IPS DF 6.9 (cell line): ENCODE measurements at places on chromosomes 3 and 15.

DNA sequence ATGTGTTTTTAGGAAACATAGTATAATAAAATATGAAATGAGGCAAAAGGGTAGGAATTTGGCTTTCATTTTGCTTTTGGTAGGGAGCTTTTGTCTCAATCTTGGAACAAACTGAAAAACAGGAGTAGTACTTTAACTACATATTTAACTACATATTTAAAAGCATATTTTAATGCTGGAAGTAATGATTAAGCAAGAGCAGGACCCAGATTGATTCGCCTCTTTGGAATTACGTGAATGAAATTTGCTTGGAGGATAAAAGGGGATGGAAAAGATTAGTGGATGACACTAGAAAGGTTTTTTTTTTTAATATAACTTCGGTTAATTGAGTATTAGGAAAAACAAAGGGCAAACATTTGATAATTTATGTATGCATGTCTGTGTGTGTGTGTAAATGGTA is 11.2 kb upstream of the TMEM212 start:
- DNase-seq: no peak

DNA sequence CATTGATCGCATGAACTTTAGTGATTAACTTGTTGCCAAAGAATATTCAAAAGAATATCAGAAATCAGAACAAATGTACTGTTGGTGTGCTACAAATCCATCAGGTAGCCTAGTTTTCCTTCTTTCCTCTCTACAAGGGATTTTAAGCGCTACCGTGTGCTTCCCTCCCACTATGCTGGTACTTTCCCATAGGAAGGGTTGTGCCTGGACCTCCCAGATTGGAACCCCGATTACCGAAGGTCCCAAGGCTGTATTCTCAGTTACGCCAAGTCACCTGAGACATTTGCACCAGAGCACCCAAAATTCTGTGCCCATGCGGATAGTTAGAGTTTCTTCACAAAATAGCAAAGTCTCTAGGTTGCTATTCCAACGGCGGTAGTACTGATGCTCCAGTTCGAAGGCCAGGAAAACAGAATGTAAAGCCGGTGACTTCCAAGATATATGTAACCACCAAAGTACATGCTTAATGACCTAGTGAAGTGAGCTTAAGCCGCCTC is 23.4 kb upstream of the GATM start:
- DNase-seq: no peak

- DNase-seq: peak; percentile 45
Measured at GRCh38 chr3:32175607-32176197, 62.8 kb upstream of the CMTM8 start.

DNA sequence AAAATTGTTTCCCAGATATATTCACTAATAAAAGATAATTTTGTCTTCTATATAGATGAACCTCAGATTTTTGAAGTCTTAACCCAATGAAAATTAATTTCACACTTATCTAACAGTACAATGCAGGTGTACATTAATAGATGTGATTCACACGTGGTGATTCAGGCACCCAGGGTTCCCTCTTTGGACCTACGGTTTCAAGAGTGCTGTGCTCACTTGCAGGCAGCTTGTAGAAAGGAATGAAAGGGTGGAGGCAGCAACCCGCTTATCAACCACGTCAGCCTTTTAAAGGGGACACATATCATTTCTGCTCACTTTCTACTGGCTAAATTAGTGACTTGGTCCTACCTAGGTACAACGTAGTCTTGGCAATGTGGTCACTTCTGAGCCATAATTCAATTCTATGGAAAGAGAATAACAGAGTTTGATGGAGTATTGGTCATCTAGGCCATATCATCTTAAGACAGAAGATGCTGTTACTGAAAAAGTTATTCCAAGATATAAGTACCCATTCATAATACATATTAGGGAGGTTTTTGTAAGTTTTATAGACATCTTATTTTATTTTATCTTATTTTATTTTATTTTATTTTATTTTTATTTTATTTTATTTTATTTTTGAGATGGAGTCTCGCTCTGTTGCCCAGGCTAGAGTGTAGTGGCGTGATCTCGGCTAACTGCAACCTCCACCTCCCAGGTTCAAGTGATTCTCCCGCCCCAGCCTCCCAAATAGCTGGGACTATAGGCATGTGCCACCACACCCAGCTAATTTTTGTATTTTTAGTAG is 37.9 kb downstream of the ACP3 start:
- no peak for DNase-seq

DNA sequence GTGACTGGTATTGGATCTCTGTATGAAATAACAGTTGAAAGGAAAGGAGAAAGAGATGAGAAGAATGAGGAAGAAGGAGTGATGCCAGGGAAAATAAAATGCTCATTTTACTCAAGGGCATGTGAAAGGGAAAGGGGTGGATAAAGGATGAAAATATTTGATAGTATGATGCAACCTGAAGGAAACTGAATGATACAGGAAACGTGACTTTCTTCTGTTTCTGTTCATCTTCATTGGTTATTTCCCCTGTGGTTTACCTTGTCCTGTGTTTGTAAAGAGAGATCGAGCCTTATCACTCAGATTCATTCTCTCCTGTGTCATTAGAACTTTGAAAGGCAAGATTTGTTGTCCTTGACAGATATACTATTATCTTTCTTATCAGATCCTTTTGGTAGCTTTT is 243.6 kb upstream of the SLITRK3 start:
- no peak for DNase-seq

DNA sequence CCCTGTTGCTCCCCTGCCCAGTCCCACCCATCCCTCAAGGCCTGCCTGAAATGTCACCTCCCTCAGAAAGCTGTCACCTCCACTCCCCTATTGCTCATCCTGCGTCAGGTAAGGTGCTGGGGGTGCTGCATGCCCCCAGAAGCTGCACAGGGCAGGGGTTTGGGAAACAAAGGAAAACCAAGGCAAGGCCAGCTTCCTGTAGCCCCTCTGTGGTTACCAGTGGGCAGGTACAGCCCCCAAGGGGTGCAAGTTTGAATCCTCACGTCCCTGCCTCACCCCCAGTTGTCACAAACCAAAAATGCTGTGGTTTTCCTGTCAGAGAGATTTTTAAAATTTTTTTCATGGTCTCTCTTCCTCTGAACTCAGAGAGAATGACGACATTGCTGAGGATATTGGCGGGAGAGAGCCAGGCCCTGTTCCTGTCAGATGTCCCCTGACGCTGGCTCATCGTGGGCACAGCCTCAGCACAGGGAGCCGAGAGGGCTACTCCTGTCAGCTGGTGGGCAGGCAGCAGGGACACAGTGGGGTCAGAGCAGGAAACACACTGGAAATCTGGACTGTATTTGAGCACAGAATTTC is 27.0 kb downstream of the PSTPIP1 start:
- DNase-seq: no peak

GRCh38 chr3:195135917-195136316 is 135.0 kb downstream of the XXYLT1 start:
- no peak for DNase-seq

- no peak for DNase-seq
Measured at GRCh38 chr3:50347187-50347813, 1.8 kb upstream of the ZMYND10 start.

DNA sequence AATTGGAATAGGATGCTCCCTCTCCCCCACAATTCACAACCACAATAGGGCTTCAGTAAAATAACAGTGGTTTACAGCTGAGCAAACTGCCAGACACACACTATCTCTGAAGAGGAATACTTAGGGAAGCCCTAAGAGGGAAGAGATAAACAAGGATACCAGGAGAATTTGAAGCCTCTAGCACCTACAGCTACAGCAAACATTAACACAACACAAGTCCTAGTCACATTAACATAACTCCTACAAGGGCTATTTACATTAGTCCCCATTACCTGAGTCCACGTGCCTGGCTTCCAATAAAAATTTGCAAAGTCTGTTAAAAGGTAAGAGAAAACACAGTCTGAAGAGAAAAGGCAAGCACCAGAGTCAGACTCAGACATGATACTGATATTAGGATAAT is 346.9 kb upstream of the CDIN1 start:
- DNase-seq: peak; percentile 25

- DNase-seq: no peak
Measured at GRCh38 chr3:17830788-17831187, 88.4 kb upstream of the TBC1D5 start.

DNA sequence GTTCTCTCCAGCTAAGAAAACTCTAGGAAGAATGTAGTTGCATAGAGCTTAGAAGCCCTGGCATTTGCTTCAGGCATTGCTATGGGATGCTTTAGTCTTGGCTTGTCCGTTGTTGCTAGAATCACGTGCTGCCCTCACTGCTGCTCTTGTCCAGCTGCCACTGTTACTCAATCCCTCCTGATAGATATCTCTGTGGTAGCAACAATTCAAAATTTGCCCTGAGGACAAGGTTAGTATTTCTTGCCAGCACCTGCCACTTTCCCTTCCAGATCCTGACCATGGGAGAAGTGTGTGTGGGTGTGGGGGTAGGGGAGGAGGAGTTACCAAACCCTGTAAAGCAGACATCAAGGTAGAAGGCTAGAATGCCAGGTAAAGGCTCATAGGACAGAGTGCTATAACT is 113.8 kb downstream of the PPM1L start:
- no peak for DNase-seq

DNA sequence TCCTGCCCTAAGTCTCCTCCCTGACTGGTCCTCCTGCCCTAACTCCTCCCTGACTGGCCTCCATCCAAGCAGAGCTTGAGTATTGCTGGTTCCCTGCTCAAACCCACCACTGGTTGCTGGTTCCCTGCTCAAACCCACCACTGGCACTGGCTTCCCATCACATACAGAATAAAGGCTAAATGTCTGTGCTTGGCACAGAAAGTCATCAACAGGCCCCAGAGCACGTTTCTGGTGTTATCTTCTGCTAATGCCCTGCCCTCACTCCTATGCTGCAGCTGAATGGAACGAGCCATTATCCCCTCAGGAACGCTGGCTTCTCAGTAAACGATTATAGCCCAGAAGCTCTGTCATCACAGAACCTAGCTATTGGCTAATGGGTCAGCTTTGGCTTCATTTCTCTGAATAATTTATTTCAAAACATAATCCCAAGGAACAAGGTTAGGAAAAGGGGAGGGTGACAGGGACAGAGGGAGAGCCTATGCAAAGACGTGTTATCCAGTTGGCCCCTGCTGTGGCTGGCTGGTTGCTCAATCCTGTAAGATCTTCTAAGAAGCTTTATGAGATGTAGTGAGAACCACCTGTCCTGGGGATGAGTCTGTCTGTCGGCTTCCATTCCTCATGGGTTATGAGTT is 6.3 kb upstream of the MUC20 start:
- DNase-seq: no peak

GRCh38 chr3:194150252-194150934 is 14.4 kb downstream of the HES1 start:
- no peak for DNase-seq

DNA sequence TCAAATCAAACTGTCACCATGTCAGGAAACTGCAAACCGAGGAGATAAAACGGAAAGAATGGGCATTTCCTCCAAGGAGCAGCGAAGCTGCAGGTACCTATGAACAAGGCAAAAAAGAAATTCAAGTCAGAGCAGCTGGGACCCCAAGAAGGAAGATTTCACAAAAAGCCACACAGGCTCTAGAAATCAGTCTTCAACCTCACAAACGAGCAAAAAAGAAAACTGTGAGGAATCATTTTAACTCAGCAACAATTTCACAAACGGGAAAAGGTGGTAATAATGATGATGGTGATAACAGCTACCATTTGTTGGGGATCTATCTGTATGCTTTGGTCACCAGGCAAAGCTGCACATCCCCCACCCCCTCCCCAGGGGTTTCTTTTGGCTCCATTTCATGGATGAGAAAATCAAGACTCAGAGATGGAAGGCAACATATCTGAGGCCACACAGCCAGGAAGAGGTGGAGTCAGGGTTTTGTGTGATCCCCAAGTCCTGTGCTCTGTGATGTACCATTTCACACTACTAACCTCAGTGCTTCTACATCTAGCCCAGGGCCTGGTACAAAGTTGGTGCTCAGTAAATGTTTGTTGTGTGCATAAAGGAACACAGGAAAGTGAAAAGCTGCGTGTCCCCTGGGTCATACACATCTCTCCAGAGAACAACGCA is 109.9 kb downstream of the IQSEC1 start:
- no peak for DNase-seq

DNA sequence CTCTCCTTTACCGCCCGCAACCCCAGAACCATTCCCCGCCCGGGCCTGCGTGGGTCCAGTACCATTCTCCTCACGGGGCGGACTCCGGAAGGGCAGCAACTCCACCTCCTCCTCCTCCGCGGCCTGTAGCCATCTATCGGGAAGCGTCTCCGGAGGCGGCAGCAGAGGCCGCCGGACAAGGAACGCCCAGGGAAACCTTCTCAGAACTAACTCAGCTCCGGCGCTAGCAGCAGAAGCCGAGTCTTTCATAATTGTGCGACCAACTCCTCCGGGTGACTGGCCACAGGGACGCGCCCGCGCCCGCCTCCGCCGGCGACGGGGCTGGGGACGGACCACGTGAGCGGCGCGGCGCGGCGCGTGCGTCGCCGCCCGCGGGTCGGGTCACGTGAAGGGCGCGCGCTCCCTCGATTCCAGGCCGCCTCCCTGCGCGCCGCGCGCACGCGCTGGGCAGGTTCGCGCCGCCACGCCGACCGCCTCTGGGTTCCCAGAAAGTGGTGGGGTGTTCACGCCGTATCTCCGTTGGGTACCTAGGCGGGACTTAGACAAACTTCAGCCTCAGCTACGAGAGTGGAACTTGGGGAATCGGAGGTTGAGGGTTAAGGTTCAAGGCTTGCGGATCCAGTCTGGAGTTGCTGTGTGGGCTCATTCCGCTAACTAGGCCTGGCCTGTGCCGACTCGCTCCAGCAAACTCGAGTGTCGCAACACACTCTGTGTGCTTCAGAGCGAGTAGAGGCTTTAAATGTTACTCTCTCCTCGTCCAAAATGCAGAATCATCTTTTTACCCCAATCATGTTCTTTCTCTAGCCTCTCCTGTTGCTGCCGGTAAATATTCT is at the start of gene TRPM7:
TRPM7 (minus strand) TSS at position 329 of the 833 bp plus-strand sequence; CDS start at position 65, 264 bp downstream.
- peak; percentile 57 for DNase-seq

- DNase-seq: no peak
Measured at GRCh38 chr3:105365391-105366325, 1.1 kb upstream of the ALCAM start.

DNA sequence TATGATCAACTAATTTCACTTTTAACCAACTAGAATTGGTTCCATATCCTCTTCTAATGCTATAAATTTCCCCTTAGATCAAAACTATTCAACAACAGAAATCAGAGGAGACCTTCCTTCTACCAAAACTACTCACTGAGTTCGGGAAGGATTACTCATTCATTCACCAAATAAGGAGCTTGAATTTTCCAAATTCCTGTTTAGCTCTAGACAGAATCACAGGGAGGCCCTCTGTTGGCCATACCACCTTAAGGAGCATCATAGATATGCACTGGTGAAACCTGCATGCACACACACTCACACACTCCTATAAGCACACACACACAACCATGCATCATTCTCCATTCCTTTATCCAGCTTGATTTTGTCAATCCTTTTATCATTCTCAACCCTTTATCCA is 49.0 kb downstream of the SUCLG2 start:
- DNase-seq: no peak
